ENCODE measurements at places on chromosomes 7 and 10.

DNA sequence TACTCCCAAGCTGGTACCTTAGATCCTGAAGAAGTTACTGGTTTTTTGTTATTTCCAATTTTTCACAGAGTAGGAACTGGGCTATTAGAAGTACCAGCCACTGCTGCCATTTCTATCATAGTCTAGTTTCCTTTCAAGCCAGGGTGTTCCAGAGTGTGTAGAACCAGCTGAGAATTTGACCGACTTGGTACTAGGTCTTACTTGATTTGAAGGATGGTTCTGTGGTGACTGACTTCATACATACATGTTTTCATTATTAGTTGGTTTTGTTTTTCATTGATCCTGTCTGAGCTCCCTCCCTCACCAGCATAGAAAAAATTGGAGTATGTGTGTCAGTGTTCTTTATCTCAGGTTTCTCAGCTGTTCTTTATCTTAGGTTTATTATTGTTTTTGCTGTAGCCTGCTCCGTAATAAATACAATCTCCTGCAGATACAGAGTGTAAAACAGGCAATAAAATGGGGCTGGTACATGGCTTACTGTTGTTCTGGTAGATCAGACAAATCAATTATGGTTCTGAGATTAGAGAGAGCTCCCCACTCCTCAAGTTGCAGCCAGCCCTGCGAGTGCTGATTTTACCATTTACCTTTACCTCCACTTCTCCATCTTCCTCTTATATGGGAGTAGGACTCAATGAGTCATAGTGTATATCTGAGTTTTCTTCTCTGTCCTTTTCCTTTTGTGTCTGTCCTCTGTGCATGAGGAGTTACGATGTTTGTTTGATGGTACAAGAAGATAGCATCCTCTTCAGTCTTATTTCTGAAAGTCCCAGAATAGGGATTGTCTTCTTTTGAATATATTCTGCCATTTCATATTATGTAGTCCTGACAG, 122.6 kb downstream of the LRRC4 start:
- DNase-seq: no peak

- DNase-seq: no peak
Measured at GRCh38 chr10:122222638-122223037, 48.5 kb upstream of the BTBD16 start.

DNA sequence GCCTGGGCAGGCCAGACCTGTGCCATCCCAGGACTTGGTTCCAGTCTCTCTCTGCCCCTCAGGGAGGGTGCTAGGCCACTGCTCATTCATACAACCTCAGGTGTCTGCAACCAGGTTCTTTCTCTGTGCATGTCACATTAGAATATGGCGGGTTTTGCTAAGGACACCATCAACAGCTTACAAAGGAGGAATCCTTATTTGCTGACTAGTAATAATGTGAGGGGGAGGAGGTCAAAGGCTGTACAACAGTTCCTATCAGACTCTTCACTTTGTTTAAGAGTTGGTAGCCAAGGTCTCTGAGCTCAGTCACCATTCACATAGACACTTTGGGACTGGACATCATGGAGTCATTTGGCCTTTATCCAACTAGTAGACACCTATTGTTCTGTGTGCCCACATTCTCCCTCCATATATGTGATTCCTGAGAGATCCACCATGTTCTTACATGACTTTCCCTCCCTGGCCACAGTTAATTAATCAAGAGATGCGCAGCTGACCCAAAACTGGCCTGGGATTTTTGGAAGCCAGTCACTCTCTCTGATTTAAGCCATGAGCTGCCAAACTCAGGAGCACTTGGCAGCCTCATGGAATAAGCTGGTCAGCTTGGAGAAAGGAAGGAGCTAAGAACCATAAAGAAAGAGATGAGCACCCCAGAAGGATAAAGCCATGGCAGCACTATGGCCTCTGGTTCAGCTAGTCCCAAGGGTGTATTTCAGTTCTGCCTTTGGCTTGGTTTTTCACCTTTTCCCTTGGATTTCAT, 51.2 kb downstream of the DPCD start:
- no peak for DNase-seq

DNA sequence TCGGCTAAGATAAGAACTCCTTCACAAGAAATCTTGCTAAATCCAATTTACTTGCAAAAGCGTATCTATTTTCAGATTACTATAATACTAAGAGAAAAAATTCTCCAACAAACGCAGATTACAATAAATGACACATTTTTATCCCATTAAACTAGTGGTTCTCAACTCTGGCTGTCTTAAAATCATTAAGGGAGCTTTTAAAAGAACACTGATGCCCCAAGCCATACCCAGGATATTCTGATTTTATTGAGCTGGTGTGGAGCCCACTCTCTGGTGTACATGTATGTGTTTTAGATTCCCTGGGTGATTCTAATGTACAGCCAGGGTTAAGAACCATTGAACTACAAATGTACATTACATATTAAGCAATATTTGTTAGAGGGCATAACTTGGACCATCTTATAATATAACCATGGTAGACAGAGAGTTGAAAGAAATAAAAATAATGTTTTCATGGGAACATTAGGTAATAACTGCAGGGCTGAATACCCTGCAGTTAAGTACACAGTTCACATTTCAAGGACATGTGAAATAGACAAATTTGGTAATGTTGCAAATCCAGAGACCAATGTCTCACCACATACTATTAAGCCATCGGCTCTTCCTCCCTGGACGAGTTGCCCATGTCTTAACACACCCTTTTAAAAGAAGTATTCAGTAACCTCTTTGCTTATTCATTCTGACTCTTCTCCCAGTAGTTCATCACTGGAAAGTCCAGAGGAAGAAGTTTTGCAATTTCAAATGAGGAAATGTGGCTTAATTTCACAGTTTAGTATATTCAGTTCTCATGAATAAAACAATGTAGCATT, 6.2 kb downstream of the GSAP start:
- DNase-seq: no peak

DNA sequence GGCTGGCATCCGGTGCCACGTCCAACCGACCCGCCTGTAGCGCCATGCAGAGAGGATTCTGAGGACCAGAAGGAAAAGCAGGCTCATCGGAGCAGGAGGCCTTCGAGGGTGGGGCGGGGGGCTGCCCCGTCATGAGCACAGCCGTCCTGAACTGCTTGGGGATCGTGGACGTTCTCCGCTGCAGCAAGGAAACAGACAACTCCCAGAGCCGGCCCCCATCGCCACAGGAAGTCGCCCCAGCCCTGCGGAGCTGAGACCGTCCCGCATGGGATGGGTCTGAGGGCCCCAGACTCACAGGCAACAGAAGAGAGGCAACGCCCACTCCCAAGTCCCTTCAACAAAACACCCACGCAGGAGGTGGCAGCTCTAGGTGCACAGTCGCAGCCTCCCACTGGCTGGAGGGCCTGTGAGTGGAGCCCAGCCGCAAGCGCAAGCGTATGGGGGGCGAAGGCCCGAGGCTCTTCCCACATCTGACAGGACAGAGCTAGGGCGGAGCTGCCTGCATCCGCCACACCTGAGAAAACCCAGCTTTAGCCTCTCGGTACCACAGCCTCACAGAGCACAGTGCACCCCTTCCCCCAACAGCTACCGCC, 64.7 kb upstream of the TNRC18 start:
- DNase-seq: no peak

DNA sequence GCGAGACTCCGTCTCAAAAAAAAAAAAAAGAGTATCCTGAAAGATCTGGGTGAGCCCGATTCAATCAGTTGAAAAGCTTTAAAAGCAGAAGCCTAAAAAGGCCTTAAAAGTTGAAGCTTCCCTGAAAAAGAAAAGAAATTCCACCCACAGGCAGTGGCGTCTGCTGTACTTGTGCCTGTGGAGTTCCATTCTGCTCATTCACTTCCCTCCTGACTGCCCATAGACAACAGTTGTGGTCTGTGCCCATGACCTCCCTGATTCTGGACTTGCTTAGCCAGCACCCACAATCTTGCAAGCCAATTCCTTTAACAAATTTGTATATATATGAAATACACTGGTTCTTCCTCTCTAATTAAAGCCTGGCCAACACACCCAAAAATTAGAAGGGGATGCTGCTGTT, 141.7 kb downstream of the DLG5 start:
- no peak for DNase-seq

- no peak for DNase-seq
Measured at GRCh38 chr7:25636871-25637283, 408.6 kb upstream of the NPVF start.

DNA sequence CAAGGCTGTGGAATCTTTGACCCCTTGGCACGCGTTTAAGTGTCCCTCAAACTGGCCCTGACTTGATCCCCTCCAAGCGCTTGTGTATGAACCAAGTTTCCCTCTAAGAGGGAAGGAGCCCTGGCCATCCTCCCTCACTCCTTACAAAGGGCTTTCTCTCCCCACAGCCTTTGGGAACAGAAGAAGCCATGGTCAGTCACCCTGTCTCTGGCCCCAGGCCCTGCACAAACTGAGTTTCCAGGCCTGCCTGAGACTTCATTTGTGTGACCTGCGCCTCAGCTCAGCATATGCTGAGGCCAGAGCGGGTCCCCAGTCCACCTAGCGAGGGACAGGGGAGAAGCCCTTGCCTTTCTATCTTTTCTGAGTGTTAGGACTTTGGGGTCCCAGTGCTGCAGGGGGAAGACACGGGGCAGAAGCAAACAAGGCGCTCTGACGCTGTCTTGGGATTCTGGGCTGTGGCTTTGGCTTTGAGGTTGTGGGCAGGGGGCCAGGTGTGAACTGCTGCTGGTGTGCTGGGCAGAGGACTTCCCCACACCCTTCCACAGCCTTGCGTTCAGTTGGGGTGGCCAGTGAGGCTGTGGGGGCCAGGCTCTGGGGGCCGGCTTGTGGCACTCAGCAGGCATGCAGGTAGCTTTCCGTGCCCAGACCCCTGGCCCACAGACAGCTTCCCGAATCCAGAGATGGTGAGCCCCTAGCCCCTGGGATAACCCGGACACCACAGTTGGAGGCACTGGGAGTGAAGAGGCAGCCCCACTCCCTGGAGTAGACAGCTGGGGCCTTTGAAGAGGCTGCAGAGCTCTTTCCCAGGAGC, 1.5 kb downstream of the RET start:
- DNase-seq: no peak

- DNase-seq: no peak
Measured at GRCh38 chr10:128860574-128860973, 606.5 kb upstream of the MGMT start.

- no peak for DNase-seq
Measured at GRCh38 chr7:114392686-114393085, 21.9 kb upstream of the FOXP2 start.

- DNase-seq: no peak
Measured at GRCh38 chr10:31395695-31396094, 76.7 kb downstream of the ZEB1 start.

DNA sequence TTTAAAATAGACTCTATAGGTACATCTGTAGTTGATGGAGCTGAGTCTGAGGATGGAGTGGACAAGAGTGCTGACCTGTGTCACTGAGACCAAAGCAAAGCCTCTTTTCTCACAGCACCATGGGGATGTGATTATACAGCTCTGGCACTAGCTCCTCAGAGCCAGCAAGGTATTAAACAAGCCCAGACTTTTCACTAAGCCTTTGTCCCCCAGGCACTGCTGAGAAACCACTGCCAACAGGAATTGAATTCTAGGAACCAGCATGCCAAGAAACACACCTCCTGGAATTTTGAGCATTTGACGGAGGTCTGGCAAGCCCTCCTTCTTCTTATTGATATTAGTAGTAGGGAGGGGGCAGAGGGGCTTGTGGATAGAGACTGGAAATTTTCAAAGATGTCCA, 147.0 kb downstream of the C1GALT1 start:
- no peak for DNase-seq

DNA sequence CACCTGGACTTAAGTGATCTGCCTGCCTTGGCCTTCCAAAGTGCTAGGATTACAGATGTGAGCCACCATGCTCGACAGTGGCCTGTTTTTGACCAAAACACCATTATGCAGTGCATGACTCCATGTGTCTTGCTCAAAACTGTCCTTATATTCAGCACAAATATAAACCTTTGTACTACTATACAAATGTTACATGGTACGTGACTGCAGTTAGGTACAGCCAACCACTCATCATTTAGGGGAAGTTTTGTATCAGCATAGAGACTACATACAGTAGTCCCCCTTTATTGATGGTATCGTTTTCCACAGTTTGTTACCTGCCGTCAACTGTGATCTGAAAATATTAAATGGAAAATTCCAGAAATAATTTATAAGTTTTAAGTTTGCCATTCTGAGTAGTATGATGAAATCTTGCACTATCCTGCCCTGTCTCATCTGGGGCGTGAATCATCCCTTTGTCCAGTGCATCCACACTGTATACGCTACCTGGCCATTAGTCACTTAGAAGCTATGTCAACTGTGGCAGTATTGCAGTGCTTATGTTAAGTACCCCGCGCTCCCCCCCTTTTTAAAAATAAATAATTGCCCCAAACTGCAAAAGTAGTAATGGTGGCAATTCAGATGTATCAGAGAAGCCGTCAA, 23.3 kb upstream of the ZNF282 start:
- no peak for DNase-seq

GRCh38 chr10:35413985-35414861, 77.9 kb downstream of the CCNY start:
- no peak for DNase-seq

GRCh38 chr10:12109286-12109685, 20.2 kb upstream of the SEC61A2 start:
- no peak for DNase-seq

DNA sequence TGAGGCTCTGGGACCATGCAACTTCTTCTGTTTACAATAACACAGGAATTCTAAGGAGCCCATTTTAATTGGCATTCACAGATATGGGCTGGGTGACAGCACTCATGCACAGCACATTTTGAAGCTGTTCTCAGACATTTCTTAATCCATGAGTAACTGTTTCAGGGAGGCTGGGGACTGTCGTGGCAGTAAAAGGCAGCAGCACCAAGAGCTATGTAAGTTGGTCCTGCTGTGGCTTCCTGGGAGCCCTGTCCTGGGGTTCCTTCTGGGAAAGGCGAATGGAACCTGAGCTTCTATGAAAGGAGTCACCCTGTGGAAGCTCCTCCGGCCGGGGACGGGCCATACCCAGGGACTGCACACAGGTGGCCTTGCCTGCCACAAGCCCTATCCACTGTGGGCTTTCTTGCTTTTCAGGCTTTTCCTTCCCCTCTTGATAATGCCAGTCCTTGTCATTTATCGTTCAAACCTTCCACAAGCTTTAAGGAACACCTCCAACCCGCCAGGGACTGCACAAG, 40.5 kb downstream of the COBL start:
- no peak for DNase-seq

DNA sequence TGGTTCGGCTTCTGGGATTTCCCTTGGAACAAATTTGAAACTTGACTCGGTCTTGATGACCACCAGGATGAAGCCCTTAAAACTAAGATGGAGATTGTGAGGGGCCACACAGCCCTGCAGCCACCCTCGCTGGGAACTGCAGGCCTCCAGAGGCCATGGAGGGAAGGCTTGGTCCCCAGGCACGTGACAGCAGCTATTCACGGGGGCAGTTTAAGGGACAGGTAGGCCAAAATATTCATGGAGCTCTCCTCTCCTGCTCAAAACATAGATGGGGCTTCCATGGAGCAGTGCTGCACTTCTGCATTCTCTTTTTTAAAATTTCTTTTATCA, 137.0 kb downstream of the ADCY1 start:
- no peak for DNase-seq

- no peak for DNase-seq
Measured at GRCh38 chr7:154789404-154789803, 213.5 kb downstream of the PAXIP1 start.

- DNase-seq: no peak
Measured at GRCh38 chr7:33771422-33771821, 133.9 kb upstream of the BMPER start.
